NCI-H1105 (cell line): ENCODE measurements at places on chromosomes 2 and 18.

DNA sequence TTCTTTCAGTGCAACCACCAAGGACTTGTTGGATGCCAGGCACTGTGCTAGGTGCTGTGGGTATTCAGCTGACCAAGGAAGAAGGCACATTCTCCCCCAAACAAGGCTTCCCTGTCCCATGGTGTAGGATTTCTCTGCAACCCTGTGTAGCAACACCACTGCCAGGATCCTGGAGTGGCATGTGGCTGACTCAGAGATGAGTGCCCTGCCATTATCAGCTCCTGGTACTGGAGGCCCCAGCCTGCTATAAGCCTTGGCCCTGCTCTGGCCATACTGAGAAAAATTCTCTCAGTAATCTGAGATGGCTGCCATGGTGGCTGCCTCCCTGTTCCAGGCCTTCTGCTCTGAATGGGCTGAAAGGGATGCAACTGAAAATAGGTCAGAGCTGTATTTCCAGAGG, 4.3 kb downstream of the SMYD5 start:
- no peak for DNase-seq

DNA sequence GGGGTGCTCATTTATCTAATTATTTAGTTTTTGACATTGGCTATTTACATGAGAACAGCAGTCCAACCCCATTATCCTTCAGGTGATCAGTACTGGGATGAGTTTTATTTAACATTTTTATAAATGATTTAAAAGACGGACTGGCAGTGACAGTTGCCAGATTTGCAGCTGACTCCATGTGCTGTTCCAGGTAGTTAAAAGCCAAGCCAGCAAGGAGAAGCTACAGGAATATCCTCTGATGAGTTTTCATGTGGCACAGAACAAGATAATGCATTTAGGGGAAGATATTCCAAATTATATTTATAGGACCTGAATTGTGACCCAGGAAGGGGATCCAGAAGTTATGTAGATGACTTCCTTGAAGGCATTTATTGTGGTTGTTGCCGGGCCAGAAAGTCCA, 210.0 kb downstream of the MCFD2 start:
- no peak for DNase-seq

- no peak for DNase-seq
Measured at GRCh38 chr2:134425724-134426496, 172.0 kb downstream of the MGAT5 start.

DNA sequence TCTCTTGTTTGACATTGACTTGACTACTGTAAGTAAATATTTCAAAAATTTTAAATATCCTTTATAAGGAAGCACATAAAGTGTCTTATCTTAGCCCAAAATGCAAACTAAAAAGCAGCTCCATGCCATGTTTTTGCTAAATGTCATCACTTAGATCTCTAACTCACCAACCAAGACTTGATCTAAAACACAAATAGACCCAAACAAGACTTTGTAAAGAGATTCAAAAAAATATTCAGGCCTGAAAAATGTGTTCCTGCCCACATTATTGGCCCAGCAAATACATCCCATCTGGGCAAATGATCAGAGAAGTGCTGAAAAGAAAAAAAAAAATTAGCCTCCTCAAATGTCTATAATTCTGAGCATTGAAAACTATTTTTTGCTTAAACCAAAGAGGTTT, 187.6 kb downstream of the MREG start:
- no peak for DNase-seq

DNA sequence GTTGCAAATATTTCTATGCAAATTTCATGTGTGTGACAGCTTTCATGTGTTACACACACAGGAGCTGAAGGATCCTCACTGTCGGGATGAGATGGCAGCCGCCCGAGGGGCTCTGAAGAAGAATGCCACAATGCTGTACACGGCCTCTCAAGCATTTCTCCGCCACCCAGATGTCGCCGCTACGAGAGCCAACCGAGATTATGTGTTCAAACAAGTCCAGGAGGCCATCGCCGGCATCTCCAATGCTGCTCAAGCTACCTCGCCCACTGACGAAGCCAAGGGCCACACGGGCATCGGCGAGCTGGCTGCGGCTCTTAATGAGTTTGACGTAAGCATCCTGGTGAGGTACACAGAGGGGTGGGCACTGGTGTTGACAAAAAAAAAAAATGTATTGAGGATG, 361.2 kb downstream of the CTNNA2 start:
- DNase-seq: no peak

GRCh38 chr2:237354892-237355291, 59.1 kb downstream of the COL6A3 start:
- DNase-seq: no peak

GRCh38 chr2:158021226-158021625, 80.5 kb upstream of the UPP2 start:
- no peak for DNase-seq

GRCh38 chr18:43789234-43790000, 512.1 kb upstream of the SYT4 start:
- DNase-seq: no peak

- no peak for DNase-seq
Measured at GRCh38 chr2:33058716-33059470, 112.1 kb downstream of the LTBP1 start.

DNA sequence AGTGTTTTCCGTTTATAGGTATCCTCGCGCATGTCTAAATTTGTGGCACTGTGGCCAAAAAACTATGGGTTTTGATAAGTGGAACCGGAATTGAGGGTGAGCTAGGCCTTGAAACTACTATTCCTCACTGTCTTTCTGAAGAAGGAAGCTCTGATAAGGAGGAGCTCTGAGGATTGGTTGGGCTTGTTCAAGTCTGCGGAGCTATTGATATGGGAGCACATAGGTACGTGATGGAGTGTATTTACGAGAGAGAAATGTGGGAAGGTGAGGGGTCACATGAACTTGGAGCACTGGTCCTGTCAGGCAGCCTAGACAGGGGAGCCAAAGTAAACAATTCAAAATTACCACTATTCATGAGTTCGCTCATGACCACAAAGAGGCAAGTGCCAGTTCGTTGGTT, 131.4 kb downstream of the BABAM2 start:
- no peak for DNase-seq

DNA sequence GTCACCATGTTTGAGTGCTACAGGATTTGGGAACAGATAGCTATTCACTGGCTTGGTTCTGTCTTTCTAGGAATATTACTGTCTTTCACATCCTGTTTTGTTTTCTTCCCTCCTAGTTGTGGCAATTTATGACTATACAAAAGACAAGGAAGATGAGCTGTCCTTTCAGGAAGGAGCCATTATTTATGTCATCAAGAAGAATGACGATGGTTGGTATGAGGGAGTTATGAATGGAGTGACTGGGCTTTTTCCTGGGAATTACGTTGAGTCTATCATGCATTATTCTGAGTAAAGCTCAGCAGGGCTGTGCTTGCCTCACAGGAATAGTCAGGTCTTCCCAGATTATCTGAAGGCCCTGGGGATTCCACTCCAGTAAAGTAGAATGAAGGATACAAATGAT, 98.9 kb downstream of the ABI2 start:
- no peak for DNase-seq

GRCh38 chr2:96164459-96165184, 19.4 kb upstream of the DUSP2 start:
- DNase-seq: no peak
